ENCODE measurements at places on chromosomes 5 and 9.

DNA sequence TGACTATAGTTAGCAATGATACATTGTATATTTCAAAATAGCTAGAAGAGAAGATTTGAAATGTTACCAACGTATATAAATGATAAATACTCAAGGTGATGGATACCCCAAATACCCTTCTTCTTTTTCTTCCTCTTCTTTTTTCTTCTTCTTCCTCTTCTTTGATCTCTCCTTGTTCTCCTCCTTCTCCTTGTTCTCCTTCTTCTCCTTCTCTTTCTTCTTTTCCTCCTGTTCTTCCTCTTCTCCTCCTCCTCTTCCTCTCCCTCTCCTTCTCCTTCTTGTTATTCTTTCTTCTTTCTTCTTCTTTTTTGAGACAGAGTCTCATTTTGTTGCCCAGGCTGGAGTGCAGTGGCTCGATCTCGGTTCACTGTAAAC lies 616 bp upstream of the SPEF2 start:
- no peak for DNase-seq

- no peak for DNase-seq
These were observed 69.1 kb downstream of the MYO10 start for GRCh38 chr5:16866795-16867576.

GRCh38 chr5:97554977-97555643 lies 372.1 kb upstream of the RIOK2 start:
- DNase-seq: no peak

DNA sequence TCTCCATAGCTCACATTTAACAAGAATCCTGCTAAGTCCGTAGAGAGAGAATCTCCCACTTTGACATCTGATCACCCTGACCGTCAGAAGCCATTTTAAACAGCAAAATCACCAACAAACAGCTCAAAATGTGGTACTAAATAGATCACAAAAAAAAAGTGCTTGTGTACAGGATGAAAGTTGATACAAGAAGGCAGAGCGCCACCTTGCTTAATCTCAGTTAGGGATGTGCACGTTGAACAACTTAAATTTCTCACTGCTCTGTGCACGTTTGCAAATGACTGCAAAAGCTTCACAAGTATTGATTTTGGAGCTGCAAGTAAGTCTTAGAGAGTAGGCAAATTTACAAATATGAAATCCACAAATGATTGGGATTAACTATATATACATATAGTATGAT lies 63.1 kb upstream of the NREP start:
- DNase-seq: no peak

- DNase-seq: no peak
These were observed 4.9 kb upstream of the ADRA1B start for GRCh38 chr5:159911349-159911748.

DNA sequence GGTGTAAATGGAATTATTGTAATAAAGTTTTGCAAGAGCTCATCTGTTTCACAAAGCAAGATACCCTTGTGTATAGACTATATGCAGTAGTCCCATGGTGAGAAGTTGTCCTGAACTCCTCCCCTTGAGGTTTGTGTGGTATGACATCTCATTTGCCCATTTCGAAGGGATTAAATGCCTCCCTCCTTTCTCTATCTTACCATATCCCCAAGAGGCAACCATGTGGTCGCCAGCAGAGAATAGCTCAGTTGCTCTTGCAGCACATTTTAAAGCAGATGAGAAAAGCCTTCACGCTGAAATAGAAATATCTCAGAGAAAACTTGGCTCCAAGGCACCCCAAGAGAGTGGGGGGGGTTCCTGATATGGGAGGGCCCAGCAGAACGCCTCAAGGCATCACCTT lies 4.6 kb downstream of the SEMA6A start:
- no peak for DNase-seq

GRCh38 chr5:166781737-166782136 lies 1509.7 kb upstream of the WWC1 start:
- no peak for DNase-seq

GRCh38 chr9:115133649-115134048 lies 15.7 kb upstream of the TNC start:
- DNase-seq: no peak

- no peak for DNase-seq
These were observed 22.0 kb downstream of the EXOC3 start for GRCh38 chr5:464843-465590.

GRCh38 chr5:169702693-169703481 lies 65.8 kb downstream of the DOCK2 start:
- no peak for DNase-seq

GRCh38 chr5:58327289-58327688 lies 132.6 kb downstream of the PLK2 start:
- no peak for DNase-seq

Data from SW 1271 (cell line).